ENCODE measurements at places on chromosomes 5 and 9.

DNA sequence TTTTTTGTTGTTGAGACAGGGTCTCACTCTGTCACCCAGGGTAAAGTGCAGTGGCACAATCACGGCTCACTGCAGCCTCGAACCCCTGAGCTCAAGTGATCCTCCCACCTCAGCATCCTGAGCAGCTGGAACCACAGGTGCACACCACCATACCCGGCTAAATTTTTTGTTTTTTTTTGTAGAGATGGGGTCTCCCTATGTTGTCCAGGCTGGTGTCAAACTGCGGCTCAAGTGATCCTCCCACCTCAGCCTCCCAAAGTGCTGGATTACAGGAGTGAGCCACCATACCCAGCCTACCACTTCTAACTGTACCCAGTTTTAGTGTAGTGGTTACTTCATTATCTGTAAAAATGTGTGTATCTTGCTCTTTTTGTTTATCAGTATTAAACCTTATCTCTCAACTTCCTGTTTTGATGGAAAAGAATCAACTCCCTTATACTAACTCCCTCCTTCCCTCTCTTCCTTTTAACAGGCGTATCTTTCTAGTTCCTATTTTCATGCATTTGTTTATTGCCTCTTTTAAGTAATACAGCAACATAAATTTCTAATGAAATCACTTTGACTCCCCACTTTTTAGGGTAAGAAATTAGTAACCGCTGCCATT is 33.1 kb downstream of the GRAMD2B start:
- no peak for DNase-seq

GRCh38 chr9:89466451-89467277 is 31.2 kb downstream of the SEMA4D start:
- peak; percentile 77 for DNase-seq

DNA sequence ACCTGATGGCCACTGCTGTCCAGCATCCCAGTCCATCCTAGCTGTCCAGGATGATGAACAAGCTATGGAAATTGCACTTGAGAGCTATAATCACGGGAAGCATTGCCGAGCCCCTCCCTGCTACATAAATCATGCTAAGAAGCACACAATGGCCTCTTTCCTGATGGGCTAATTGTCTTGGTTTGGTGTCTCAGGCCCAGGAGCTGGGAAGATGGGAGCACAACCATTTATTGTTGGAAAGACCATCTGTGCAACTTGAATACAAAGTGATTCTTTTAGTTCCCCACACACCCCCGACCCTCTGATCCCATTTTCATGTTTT is 80.4 kb downstream of the RGS3 start:
- no peak for DNase-seq

- peak; percentile 91 for DNase-seq
Observed at GRCh38 chr5:73387601-73388305, 60.8 kb downstream of the FOXD1 start.

- DNase-seq: no peak
Observed at GRCh38 chr5:124909734-124910133, 163.3 kb upstream of the ZNF608 start.

DNA sequence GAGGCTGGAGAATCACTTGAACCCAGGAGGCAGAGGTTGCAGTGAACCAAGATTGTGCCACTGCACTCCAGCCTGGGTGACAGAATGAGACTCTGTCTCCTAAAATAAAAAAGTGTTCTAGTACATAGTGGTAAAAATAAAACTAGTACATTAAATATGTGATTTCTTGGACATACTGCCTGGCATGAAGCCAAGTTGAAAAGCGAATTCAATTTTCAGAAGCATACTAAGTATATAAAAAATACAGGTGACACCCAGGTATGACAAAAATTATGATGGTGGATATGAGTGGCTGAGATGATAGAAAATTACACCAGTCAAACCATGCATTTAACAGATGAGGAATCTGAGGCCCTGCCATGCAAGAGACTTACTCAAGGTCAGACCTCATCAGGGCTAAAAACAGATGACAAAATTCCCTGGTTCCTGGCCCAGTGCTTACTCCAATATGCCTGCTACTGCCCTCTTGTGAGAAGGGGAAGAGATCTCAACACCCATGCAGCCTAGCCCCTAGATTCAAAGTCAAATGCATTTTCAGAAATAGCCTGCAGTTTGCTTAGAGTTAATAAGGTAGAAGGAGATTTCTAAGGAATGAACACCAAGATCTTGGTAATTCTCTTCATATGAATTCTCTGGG is 46.6 kb upstream of the GNPDA1 start:
- DNase-seq: no peak

DNA sequence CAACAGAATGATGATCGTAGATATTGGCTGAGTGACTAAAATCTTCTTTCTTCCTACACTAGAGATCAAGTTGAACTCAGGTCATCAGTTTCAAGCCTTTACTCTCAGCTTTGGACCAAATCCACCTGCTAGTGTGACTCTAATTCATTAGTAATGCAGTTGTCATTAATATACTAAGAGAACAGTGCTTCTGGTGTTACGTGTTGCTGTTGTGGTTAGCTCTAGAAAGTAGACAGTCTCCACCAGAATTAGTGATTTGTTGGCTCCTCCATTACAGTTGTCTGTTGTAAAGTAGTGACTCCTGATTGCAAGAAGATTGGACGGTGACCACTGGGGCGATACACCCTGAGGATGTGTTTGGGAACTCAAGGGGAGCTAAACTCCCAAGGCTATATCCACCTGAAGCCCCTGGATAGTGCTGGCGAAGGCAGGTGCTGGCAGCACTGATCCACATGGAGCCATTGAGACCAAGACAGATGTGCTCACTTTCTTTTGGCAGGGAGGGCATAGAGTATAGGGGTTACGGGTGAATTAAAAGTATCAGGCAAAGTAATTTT is 3.1 kb downstream of the CAMK4 start:
- DNase-seq: peak; percentile 54

DNA sequence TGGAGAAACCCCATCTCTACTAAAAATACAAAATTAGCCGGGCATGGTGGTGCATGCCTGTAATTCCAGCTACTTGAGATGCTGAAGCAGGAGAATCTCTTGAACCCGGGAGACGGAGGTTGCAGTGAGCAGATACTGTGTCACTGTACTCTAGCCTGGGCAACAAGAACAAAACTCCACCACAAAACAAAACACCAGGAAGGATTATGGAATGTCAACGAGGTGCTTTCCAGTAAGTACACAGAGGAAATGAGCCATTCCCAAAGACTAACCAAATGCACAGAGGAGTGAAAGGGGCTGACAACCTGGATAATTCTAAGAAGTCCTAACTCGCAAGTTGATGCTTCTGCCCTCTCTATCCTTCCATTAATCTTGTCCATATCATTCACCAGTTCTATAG is 126.1 kb upstream of the RETREG1 start:
- no peak for DNase-seq

DNA sequence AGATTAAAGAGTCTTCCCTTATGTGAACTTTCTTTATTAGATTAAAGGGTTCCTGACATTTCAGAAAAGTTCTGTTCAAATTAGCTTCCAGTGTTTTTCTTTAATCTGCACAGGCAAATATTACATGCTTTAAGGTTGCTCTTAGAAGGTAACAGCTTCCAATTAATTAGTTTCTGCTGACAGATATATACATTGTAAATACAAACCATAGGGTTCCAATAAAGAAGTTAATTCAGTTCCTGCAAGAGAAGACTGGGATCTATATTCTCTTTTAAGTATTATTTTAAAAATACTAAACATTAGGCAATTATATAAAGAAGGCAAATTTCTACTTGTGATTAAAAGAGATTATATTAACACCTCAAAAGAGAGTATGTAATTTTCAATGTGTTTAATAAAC is 795.7 kb downstream of the MAT2B start:
- no peak for DNase-seq

DNA sequence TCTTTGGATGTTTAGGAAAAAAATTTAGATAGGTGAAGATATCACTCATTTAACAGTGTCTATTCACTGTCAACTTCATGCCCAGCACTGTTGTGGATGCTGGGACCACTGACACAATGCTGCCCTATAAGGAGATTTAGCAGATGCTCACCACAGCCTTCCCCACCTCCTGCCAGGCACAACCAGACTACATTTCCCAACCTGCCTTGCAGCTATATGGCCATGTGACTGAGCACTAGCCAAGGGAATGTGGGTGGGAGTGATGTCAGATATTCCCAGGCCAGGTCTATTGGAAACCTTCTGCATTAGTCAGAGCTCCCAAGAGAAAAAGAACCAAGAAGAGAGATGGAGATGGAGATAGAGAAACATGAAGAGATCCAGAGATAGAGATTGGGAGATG is 302.6 kb upstream of the TAS2R1 start:
- DNase-seq: no peak

GRCh38 chr5:880816-881550 is 11.6 kb downstream of the BRD9 start:
- no peak for DNase-seq

GRCh38 chr5:17808566-17808965 is 174.3 kb downstream of the TAF11L14 start:
- no peak for DNase-seq

DNA sequence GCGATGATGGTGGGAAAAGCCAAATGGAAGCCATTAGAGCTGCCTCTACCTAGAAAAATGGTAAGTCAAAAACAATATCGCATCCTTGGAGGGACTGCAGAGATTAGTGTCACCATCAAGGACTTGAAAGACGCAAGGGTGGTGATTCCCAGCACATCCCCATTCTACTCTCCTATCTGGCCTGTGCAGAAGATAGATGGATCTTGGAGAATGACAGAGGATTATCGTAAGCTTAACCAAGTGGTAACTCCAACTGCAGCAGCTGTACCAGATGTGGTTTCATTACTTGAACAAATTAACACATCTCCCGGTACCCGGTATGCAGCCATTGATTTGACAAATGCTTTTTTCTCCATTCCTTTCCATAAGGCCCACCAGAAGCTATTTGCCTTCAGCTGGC is 23.8 kb downstream of the ERP44 start:
- DNase-seq: no peak

GRCh38 chr9:131739133-131739958 is 530 bp downstream of the RAPGEF1 start:
- peak; percentile 54 for DNase-seq

GRCh38 chr5:138789771-138790242 is 36.6 kb downstream of the CTNNA1 start:
- DNase-seq: peak; percentile 55

DNA sequence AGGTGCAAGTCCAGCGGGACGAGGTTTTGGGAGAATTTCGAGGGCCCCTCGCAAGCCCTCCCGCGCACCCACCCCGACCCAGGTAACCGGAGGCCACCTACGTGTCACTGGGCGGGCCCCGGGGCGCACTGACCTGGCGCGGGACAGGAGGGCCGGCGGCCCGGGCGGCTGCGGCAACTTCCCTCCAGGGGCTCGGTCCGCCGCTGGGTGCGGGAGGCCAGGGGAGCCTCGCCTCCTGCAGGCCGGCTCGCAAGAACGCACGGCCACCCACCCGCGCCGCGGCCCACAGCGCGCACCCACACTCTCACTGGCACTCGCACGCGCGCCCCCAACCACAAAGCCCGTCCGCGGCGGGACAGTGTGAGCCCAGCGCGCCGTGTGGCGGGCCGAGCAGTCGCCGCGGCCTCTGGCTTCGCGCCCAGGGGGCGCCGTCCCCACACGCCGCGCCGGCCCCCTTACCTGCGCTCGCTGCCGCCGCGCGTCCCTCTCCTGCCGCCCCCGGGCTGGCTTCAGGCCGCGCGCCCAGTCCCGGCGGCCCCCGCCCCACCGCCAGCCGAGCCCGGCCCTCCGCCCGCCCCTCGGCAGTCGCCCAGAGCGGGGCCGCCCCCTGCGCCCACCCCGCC is 451 bp downstream of the LPAR1 start:
- peak; percentile 75 for DNase-seq

DNA sequence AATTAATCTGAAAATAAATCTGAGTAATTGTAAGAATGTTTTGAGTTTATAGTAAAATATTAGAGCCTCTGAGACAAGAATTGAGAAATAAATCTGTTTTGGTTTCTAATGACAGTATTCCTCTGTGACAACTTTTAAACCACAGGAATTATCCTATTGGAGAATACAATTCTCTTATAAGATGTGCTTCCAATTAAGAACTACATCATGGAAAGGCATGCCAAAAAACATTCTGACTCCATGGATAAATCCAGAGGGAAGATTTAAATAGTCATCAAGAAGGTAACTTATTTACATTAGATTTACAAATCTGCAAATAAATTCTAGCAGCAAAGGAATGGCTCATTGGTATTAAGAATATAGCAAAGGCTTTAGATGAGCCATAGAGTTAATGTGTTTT is 178.3 kb upstream of the ACOT12 start:
- DNase-seq: no peak

DNA sequence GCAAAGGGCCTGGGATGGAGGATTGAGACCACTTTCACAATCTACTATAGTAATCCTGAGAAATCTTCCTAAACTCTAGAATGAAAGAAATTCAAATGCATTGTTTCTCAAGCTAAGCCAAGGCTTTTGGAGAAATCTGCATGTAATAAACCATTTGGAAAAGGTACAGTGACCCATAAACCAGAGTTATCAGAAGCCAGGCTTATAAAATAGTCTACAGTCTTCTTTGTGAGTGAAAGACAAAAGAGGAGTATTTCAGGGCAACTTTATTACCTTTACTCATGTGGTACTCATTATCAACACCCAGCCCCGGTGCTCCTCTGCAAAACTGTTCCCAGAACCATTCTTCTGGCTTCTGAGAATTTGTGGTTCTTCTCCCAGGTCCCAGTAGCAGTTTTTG is 87.0 kb downstream of the GALNT10 start:
- no peak for DNase-seq

GRCh38 chr9:9874270-9874669 is 738.5 kb downstream of the PTPRD start:
- DNase-seq: no peak

GRCh38 chr5:133821311-133821741 is 147.1 kb downstream of the C5orf15 start:
- DNase-seq: peak; percentile 11

DNA sequence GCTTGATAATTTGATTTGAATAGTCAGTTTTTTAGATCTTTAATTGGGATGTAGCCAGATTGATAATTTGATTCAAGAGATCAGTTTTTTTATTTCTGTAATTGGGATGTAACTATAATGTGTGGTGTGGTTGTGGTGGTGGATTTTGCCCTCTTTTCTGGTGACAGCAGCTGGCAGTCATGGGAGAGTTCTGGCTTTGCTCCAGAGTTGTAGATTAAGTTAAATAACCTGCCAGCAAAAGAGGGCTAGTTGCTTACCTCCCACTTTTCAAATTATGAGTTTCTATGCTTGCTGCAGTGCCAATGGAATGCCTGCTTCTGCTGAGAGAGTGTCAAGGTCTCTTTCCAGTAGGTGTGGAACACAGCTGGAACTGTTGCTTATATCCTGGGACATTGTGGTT is 315.1 kb downstream of the CCDC171 start:
- no peak for DNase-seq

DNA sequence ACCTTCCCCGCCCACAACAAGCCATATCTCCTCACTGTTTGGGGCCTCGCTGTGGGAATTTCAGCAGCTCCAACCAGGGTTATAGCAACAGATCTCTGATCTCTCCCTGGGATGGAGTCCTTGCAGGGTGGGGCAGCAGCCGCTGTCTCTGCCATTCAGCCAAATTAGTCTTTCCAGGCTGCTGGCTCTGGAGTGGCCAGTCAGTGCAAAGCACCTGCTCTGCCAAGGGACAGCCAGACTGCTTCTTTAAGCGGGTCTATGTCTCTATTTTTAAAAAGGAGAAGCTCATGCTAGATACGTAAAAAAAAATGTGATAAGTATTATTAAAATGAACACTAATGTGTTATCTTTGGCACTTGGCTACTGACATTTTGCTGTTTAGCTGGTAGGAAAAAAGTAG is 380.2 kb downstream of the CDH10 start:
- no peak for DNase-seq

- DNase-seq: no peak
Observed at GRCh38 chr5:4551034-4551433, 589.1 kb upstream of the ADAMTS16 start.

GRCh38 chr5:95709967-95710650 is 21.0 kb upstream of the RHOBTB3 start:
- no peak for DNase-seq
